ENCODE measurements at places on chromosomes 4 and X. TPM values are rescaled to one million over a fixed set of nuclear protein-coding genes. Genes with fewer than 3 reads are reported as not detected.

GRCh38 chr4:168150420-168151050, 58.2 kb downstream of the ANXA10 start:
- no peak for ATAC-seq

The DRP2 gene
- 0.04 TPM for total RNA-seq

The SEC31A gene
- total RNA-seq, result 122 TPM

The TMPRSS11F gene
- 12.4 TPM for total RNA-seq

The UGT8 gene
- 1.1 TPM for total RNA-seq

The VSIG4 gene
- 2.9 TPM for total RNA-seq

The CYSLTR1 gene
- total RNA-seq, result 0.52 TPM
